ENCODE measurements at places on chromosomes 5 and 9.
A peak's percentile ranks its signal among the peaks of the same experiment; 100 is the strongest.

- no peak for DNase-seq
These were observed 161.6 kb upstream of the DMRTA1 start for GRCh38 chr9:22285066-22285465.

DNA sequence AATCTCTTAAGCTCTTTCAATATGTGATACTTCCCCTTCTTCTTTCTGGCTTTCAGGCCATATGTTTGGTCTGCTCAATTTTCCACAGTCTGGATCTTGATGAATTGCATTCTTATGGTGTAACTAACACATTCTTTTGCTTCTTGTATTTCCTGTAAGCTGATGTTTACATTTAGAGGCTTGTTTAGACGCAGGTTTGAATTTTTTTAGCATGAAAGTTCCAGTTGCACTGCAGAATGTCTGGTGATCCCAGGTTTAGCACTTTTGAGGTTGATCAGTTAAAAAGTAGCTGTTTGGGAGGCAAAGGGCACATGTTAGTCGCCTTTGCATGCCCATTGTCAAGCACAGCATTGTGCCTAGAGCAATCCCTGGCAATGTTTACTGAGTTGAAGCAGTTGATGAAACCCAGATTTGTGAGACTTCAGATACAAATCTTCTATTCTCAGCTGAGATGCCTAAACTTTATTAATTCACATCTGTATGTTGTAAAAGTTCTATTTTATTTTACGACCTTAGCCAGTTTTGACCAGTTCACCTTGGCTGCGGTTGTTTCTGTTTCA, 59.6 kb upstream of the SPATA31C2 start:
- peak; percentile 81 for DNase-seq

DNA sequence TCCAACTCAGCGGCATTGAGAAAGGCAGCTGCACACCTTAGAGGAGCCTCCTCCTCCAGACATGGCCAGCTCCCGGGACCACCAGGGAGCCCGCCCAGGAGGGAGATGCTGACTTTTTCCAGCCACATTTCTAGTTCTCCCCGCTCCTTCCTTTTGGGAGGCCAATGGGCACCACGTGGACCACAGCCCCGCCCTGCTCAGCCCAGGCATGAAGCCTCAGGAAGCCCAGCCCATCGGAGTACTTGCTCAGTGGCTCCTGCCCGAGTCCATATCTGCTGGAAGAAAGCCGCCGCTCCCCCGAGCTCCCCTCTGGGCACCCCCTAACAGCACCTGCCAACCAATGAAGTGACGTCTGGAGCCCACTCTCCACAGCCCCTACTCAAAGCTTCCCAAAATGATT, 52.4 kb downstream of the SMIM23 start:
- DNase-seq, result no peak

GRCh38 chr9:1918622-1919021, 96.5 kb upstream of the SMARCA2 start:
- DNase-seq, result no peak

Measured in RWPE1 (cell line).